Aorta (tissue), 5 donors: ENCODE measurements at places on chromosomes 7 and 10.

DNA sequence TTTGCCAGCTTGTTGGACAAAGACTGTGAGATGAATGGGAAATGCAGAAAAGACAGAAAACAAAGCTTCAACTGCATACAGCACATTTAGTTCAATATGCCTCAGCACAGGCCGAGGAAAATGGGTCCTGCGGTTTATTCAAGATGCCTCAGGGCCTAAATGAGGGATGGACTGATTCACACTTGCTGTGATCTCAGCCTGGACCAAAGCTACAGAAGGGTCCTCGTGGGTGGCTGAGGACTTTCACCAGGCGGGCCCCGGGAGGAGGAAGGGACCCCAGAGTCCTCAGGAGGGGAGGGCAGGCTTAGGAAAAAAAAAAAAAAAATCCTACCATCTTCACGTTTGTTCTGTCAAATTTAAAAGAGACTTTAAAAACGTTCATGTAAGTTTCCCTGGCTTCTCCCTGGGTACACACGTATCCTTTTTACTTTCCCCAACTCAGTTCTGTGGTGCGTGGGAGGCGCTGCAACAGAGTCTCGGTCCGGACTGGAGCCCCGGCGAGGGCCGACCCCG, 624 bp upstream of the ZNF783 start:
- DNase-seq = no peak

DNA sequence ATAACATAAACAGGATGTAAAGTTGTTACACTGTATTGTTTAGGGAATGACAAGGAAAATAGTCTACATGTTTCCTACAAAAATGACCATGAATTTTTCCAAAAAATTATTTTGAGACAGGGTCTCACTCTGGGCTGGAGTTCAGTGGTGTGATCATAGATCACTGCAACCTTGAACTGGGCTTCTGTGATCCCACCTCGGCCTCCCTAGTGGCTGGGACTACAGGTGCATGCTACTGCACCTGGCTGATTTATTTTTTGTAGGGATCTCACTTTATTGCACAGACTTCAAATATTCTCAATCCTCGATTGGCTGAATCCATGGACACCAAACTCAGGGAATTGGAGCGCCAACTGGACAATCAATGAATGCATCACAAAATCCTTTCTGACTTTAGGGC, 6.6 kb downstream of the CHCHD2 start:
- DNase-seq = no peak

DNA sequence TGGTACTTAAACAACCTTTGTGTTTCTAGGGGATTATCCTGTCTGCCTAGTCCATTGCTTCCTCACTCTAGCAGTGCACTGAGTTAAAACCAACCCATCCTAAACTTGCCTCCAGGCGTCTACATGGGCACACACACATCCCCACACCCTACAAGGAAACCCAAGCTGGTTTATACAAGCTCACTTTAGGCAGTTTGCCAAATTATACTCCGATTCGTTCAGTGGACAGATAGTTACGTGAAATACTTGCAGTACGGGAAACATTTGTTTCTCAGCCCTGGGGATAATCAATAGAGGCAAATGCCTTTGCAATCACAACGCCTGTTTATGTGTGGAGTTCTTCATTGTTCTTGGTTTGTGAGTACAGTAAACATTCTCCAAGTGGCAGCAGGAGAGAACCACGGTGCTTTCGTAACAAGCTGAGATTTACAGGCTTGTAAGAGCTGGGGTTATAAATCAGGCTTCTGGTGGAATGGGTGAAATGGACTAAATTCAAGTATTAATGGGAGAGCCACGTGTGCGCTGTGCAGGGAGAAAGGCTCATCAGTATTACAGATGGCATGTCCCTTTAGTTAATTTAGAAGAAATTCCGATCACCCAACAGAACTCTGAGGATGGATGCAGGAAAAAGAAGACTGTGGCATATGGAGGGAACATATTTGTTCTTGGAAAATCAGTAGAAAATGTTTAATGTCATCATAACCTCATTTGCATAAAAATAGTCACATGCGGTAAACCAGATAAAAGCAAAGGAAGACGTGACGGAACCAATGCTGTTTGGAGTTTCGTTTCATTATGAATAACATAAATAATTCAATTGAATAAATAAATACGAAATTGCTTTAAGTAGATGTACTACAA, 217.1 kb downstream of the GALNT17 start:
- no peak for DNase-seq

DNA sequence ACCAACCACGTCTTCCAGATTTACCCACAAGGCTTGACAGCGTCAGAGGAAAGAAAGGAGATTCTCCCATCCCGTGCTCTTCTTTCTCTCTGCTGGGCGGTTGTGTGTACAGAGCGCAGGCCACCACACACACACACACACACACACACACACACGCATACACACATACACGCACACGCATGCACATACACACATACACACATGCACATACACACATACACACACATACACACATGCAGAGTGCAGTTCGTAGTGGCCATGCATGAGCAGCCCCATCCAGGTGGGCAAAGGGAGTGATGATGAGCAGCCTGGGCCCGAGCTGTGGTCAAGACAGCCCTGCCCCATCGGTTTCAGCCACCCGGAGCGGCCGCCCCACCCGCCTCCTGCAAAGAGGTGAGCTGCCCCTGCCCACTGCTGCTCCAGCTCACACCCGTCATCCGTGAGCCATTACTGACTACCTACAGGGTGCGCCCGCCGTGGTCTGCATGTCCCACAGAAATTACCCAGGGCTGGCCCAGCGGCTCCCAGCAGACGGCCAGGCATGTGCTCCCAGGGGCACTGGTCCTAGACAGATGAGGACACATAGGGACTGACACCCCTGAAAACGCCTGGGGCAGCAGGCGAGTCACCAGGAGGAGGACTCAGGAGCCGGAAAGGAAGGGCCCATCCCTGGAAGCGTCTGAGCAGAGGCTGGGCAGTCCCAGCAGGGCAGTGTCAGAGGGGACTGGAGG, 69.6 kb downstream of the ASB13 start:
- peak; percentile 72 for DNase-seq

DNA sequence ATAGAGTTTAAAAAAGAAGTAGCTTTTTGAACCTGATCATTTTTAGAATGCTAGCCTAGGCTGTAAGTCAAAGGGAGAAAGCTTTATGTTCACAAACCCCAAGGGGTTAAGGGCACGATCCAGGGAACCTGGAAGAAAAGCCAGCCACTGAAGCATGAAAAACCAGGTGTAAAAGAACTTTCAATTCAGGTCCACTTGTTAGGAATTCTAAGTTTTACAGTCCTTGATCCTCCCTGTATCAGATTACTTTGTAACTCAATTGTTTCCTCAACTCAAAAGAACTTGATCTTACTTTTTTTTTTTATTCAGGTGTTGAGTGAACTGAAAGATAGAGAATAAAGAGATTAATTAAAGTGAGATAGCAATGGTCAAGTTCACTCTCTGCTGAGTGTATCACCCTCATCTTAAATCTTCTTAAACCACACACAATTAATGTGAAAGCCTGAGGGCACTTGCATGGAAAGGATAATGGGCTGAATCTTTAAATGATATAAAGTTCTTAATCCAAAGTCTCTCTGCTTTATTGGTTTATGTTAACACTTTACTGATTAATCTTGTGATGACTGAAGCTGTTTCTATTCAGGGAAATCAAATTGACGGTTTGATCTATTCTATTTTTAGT, 672.2 kb upstream of the LRRN3 start:
- DNase-seq = no peak

GRCh38 chr7:76423666-76424412, 911 bp upstream of the ZP3 start:
- DNase-seq = no peak

- DNase-seq = peak; percentile 53
Measured at GRCh38 chr7:22109761-22110160, 164.1 kb upstream of the CDCA7L start.

DNA sequence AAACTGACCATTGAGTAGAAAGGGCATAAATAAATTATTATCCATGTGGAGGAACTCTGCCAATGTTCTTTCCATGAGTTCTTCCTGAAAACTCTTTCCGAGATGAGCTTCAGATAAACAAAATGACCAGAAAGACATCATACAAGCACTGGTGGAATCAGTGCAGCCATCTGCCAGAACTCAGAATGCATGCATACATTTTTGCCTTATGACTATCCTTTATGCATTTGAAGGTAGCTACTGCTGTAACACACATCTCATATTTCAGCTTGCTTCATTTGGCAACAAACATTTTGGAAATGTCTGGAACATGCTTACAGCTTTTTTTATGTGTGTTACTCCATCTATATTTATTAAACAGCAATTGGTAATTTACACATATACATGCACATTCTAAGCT, 448.9 kb downstream of the PLXDC2 start:
- DNase-seq = no peak

- DNase-seq = no peak
Measured at GRCh38 chr10:101027106-101027720, 3.7 kb downstream of the PDZD7 start.

DNA sequence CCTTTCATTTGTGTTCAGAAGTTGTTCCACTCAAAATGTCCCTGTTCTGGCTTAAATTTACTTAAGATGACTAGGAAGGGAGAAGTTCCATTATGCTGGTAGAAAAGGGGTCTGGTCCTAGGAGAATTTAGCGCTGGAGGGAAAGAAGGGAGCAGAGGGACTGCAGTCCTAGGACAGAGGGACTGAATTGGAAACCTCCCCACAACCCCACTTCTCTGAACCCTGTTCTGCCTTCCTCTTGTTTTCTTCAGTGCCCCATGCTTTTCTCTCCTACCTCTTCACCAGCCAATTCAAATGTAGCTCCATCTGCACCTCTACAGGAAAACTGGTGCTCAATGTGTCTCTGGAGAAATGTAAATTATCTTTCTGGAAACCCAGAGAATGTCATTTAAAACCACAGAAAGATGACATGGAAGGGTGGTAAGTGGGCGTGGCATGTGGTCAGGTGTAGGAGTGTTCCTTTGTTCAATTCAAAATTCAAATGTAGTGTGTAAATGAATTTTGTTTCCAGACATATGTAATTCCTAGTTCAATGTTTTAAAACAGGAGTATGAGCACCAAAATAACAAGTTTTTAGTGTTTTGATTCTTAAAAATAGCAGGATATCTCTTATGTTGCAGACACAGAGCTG, 24.0 kb upstream of the RHOBTB1 start:
- no peak for DNase-seq

GRCh38 chr7:98225913-98226614, 14.8 kb downstream of the BHLHA15 start:
- DNase-seq = no peak

- no peak for DNase-seq
Measured at GRCh38 chr10:19968745-19969144, 152.5 kb downstream of the PLXDC2 start.

DNA sequence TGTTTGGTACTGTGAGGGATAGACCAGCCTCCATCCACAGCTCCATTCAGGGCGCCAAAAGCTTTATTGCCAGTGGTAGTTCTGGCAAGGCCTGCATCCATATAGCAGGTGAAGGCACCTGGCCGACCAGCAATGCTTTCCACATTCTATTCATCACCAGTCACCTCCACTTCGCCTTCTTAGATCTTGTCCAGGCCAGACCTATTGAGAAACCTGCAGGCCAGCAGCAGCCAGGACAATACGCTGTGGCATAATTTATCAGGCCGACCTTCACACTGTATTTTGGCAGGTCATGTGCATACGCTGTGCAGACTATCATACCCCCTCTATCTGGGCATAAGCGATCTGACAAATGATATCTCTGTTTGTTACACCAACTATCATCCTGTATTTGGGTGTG, 15.2 kb upstream of the KNDC1 start:
- peak; percentile 19 for DNase-seq

GRCh38 chr7:124992851-124993562, 63.4 kb upstream of the POT1 start:
- DNase-seq = peak; percentile 77

DNA sequence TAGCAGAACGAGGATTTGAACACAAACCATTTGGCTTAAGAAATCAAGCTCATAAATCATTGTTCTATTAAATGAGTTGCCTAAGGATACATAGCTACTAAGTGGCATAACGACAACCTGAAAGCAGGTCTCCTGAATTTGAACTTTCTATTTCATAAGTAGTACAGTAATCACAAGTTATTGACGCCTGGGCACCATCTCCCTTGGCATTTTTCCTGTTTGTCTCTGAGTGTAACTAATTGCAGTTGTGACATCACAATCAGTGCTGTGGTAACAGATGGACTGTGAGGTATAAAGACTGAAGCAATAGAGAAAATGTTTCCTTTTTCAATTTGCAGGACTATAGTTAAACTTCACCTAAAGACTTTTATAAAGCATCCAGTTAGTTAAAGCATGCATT, 6.4 kb upstream of the CSTF2T start:
- DNase-seq = no peak

- DNase-seq = no peak
Measured at GRCh38 chr7:7080802-7081201, 101.5 kb upstream of the C1GALT1 start.

DNA sequence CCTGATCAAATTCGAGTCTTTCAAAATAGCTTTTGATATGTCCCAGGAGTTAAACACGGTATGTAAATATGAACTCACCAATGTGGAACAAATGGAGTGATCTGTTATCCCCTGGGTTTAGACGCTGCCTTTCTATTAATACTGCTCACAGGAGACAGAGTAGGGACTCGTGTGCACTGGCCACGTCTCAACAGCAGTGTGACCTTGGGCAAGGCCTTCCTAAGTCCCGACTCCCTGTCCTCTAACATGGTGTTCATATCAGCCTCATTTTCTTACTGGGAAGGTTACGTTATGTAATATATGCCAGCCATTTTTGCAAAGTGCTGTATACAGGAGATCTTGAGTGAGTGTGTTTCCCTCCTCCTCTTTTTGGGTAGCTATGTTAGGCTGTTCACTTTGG, 1.8 kb downstream of the WDR37 start:
- DNase-seq = no peak

- no peak for DNase-seq
Measured at GRCh38 chr10:121683366-121683765, 85.1 kb upstream of the FGFR2 start.

GRCh38 chr10:18073314-18073713, 66.9 kb upstream of the CACNB2 start:
- no peak for DNase-seq

GRCh38 chr10:76149182-76149581, 717.8 kb downstream of the LRMDA start:
- no peak for DNase-seq

GRCh38 chr10:81889181-81889769, 14.3 kb downstream of the NRG3 start:
- DNase-seq = no peak

- DNase-seq = no peak
Measured at GRCh38 chr7:142511801-142512200, 237.5 kb upstream of the PRSS1 start.

DNA sequence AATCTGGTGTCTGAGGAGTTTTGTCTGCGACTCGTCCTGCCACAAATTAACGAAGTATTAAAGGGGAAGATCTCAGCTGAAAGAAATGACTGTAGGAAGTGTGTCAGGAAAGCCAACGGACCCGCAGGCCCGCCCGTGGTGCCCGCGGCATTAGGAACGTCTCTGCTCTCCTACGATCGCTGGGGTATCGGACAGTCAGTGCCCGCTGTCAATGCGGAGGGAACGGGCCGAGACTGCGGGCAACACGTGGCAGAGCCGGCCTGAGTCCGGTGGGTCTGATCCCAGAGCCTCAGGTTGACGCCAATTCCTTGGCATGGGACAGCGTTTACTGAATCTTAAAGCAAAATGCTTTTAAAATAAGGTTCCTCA, 128.7 kb downstream of the KBTBD2 start:
- DNase-seq = peak; percentile 33
